ENCODE measurements at places on chromosomes 1 and 21. TPM values are rescaled to one million over a fixed set of nuclear protein-coding genes. Genes with fewer than 3 reads are reported as not detected.
A peak's percentile ranks its signal among the peaks of the same experiment; 100 is the strongest.

LCE2C gene
- total RNA-seq: not detected

DNA sequence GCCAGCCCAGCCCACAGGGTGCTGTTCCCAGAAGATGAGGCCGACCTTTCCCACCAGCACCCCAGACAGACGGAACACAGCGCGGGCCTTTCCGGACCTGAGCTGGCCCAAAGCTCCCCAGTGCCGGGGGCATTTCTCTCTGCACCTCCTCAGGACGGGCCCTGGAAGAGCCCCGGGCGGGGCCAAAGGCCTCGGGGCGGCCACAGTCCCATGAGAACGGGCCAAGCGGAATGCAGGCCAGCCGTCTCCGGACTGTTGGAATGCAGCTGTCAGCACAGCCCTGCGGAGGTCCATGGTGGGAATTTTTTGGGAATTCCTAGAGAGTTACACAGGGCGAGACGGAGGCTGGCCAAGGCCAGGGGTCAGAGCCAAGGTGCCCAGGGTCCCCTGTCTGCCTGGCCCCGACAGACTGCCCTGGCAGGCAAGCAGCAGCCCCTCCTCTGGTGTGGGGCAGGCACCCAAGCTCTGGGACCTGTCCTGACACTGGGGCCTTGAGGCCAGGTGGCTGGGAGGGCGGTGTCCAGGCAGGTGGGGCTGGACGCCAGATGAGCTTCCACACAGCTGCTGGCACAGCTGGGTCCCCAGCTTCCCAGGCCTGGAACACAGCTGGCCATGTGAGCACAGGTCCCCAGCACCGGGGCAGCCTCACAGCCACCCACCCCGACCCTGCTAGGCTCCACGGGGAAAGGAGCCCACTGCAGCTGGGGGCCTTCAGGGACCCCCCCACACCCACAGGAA, 63.0 kb downstream of the MEGF6 start:
- H3K27me3 ChIP-seq: no peaks in the 10 kb centered on the region
- H3K4me3 ChIP-seq: no peak overlapping the region
- no peaks in the 10 kb centered on the region for H3K4me1 ChIP-seq
- H3K27ac ChIP-seq: no peak overlapping the region
- no peak for DNase-seq

DNA sequence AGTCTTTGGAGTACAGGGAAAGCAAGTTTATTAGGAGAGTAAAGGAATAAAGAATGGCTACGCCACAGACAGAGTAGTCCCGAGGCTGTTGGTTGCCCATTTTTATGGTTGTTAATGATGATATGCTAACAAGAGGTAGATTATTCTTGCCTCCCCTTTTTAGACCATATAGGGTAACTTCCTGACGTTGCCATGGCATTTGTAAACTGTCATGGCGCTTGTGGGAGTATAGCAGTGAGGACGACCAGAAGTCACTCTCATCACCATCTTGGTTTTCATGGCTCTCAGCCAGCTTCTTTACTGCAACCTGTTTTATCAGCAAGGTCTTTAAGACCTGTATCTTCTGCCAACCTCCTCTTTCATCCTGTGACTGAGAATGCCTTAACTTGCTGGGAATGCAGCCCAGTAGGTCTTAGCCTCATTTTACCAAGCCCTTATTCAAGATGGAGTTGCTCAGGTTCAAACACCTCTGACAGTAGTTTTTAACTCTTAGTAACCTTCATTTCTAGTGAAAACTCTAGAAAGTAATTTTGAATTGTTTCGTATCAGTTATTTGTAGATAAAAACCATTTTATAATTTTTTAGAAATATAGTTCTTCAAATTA, 26.2 kb downstream of the TCP10L start:
- H3K4me1 ChIP-seq: no peaks in the 10 kb centered on the region
- H3K27me3 ChIP-seq: peaks cover 12% of the 10 kb centered on the region
- no peaks in the 10 kb centered on the region for H3K36me3 ChIP-seq
- no peak for DNase-seq
- no peak overlapping the region for H3K27ac ChIP-seq
- no peak overlapping the region for H3K4me3 ChIP-seq

DNA sequence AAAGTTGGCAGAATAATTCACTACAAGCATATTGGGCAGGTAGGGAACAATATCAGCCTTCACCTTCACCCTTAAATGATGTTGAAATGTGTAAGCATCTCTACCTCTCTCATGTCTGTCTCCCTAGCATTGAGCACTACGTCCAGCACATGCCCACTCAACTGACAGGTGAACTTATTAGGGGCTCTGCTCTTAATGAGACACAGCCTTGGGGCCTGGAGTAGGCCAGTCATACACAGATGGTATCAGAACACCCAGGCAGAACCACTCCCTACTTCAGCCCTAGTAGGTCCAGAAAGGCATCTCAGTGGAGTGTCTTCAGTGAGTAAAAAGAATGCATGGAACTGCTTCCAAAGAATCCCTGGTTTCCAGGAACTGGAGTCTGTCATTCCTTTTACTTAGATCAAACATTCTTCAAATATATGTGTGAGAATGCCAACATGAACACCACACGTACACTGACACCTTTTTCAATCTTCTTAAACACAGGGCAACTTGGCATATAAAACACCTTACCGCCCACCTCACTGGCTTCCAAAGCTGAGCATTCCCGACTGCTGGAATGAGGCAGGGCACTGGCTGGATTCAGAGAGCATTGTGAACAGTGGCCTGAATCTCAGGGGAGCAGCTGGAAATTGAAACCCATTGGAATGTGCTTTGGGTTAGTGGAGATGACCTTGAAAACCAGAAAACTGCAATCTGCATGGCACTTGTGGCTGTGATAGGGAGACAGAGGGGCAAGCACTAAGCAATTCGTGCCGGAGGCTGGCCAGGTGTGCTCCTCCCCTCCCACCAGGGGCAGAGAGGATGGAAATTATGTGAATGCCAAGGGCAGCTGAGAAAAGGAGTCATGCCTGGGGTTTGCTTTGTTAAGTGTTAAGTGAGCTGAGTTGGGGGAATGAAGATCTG, 24.2 kb upstream of the HSD3B1 start:
- peaks cover 62% of the 10 kb centered on the region for H3K27me3 ChIP-seq
- H3K4me1 ChIP-seq: no peaks in the 10 kb centered on the region
- H3K36me3 ChIP-seq: no peaks in the 10 kb centered on the region
- no peak overlapping the region for H3K27ac ChIP-seq
- no peak overlapping the region for H3K4me3 ChIP-seq

SRGAP2C gene
- 22.6 TPM for total RNA-seq

INKA2 gene
- total RNA-seq: 0.07 TPM

DNA sequence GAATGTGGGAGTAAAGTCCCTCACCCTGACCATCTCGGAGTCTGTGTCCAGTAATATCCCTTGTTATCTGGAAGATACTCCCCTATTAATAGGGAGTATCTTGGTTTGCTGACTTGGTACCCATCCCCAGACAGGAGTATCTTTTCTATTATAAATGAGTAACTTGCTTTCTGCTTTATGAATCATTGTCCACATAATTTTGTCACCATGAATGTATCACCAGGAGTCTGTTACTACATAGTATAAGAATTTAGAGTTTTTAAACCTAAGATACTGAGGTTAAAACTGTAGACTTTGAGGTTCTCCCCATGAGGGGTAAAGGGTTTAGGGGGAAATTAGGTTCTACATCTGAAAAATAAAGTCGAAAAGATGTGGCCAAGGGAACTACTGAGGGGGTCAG, 175.6 kb downstream of the FCRL5 start:
- no peaks in the 10 kb centered on the region for H3K36me3 ChIP-seq
- peaks cover 78% of the 10 kb centered on the region for H3K27me3 ChIP-seq
- no peak overlapping the region for H3K4me3 ChIP-seq
- no peak for DNase-seq
- no peak overlapping the region for H3K27ac ChIP-seq
- H3K4me1 ChIP-seq: peaks cover 9% of the 10 kb centered on the region

DNA sequence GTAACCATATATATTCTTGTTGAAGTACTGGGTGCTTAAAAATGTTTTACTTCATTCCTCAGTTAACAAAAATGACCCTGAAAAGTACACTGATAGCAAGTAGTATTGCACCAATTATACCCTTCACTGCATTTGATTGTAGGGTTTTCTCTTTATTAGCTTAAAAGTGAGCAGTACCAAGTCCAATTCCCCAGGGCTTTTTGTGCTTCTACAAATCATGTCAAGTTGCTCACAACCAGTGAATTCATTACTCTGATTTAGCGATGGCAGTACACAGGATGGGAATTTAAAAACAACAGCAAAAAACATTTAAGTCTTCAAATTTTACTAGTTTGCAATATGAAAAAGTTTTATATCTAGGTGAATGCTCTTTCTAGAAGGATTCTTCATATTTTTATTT, 436.4 kb downstream of the PTBP2 start:
- H3K4me3 ChIP-seq: no peak overlapping the region
- H3K27ac ChIP-seq: no peak overlapping the region
- H3K36me3 ChIP-seq: no peaks in the 10 kb centered on the region
- no peaks in the 10 kb centered on the region for H3K4me1 ChIP-seq

DNA sequence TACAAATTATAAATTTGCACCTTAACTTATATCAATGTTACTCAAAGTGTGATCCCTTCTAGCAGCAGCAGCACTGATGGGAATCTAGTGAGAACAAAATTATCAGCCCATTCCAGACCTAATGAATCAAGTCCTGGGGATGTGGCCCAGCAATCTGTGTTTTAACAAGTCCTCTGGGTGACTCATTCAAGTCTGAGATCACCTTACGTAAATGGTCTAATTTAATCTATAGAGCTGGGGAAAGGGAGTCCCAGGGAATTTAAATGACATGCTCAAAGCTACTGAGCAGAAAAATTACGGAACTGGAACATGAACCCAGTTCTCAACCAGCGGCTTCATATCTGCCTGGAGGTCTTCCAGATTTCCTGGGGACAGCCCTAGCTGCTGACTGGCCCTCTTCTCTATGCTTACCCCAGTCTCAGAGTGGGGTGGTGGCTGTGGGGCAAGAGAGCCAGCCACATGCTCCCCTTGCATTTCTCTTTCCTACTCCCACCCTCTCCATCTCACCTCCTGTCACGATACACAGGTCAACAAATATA, 220.0 kb downstream of the TM2D1 start:
- no peak overlapping the region for H3K27ac ChIP-seq
- H3K36me3 ChIP-seq: no peaks in the 10 kb centered on the region
- no peaks in the 10 kb centered on the region for H3K4me1 ChIP-seq
- no peaks in the 10 kb centered on the region for H3K27me3 ChIP-seq

BATF3 gene
- 0.90 TPM for total RNA-seq

GAS5 gene
- total RNA-seq: 367 TPM

HTR6 gene
- not detected for total RNA-seq

DNA sequence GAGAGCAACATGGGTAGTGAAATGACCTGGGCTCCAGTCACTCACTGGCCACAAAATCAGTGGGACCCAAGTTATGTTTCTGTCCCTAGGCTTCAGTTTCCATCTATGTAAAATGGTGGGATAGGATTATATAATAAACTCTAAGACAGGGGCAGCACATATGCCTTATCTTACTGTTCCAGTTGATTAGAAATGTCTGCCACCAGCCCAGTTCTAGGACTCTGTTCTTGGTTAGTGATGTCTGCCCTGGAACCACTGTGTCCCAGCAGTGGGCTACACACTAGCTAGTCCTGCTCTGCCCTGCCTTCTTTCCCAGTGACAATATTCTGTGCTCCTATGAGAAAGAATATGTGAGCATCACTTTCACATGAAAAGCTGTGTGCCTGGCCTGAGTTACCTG, 138.3 kb downstream of the PCNX2 start:
- no peaks in the 10 kb centered on the region for H3K4me1 ChIP-seq
- no peak for DNase-seq
- H3K4me3 ChIP-seq: no peak overlapping the region
- H3K27me3 ChIP-seq: no peaks in the 10 kb centered on the region

CCDC30 gene
- total RNA-seq: 5.1 TPM

DNA sequence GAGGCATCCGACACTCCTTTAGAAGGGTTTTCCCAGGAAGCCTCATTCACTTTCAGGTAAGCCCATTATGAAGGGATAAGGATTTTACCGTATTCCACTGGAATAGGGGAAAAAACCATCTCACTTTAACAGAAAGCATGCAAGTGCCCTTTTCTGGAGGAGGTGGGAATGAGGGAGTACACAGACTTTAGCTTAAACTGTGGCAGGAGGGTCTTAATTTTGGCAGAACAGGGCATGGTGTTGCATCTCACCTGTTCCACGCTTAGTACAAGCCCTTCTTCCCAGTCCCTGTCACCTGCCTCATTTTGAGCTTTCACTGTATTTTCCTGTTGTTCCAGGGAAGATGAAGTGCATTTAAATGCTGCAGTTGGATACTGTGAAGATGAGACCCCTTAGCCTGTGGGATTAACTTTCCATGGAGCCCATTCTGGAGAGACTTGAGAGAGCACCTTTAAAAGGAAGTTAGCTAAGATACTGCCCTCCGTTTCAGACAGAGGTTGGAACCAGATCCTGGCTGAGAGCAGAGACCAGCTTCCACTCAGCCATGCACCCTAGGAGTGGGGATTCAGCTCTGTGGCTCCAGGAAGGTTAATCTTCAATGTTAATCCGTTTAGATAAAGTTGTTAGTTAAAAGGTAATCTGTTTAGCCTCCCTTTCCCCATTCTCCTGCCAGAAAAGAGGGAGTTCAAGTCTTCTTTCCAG, 42.6 kb downstream of the PBX1 start:
- DNase-seq: no peak
- H3K27ac ChIP-seq: peak overlapping the region; percentile 76
- peaks cover 5% of the 10 kb centered on the region for H3K36me3 ChIP-seq
- peaks cover 37% of the 10 kb centered on the region for H3K4me1 ChIP-seq
- no peaks in the 10 kb centered on the region for H3K27me3 ChIP-seq

GRCh38 chr1:46197964-46198811, at the start of gene POMGNT1:
POMGNT1 (minus strand) TSS chr1:46198434; CDS start chr1:46197821, 613 bp downstream.
- peaks cover 15% of the 10 kb centered on the region for H3K4me1 ChIP-seq
- peak; percentile 81 for DNase-seq
- peak within 1 kb of the TSS; percentile 79 for H3K4me3 ChIP-seq
- H3K36me3 ChIP-seq: peaks cover 30% of the 10 kb centered on the region
- peaks cover 8% of the 10 kb centered on the region for H3K27me3 ChIP-seq
- H3K27ac ChIP-seq: no peak within 1 kb of the TSS

GRCh38 chr1:102838016-102838415, 270.3 kb downstream of the COL11A1 start:
- no peaks in the 10 kb centered on the region for H3K36me3 ChIP-seq
- H3K27me3 ChIP-seq: no peaks in the 10 kb centered on the region

DNA sequence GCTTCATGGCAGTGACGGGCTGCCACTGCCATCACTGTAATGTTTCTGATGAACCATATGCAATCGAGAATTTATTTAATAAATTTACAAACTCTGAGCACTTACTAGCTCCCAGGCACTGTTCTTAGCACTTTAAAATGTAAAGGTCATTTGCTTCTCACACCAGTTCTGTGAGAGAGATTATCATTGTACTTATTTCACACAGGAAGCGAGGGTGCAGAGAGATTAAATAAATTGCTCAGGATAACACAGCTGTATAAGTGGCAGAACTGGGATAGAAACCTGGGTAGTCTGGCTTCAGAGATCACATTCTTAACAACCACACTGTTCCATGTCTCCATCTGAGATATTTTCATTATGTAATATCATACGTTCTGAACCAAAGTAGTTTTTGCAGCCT, 119.9 kb downstream of the MAST2 start:
- H3K36me3 ChIP-seq: no peaks in the 10 kb centered on the region
- no peak overlapping the region for H3K27ac ChIP-seq
- no peak for DNase-seq
- H3K4me3 ChIP-seq: no peak overlapping the region
- peaks cover 27% of the 10 kb centered on the region for H3K4me1 ChIP-seq

Data from Calu3 (cell line).